MG63 (cell line): ENCODE measurements at places on chromosomes 3 and 15. TPM values are rescaled to one million over a fixed set of nuclear protein-coding genes. Genes with fewer than 3 reads are reported as not detected.

GRCh38 chr3:45667569-45667934 lies 21.6 kb upstream of the SACM1L start:
- no peak for DNase-seq

DNA sequence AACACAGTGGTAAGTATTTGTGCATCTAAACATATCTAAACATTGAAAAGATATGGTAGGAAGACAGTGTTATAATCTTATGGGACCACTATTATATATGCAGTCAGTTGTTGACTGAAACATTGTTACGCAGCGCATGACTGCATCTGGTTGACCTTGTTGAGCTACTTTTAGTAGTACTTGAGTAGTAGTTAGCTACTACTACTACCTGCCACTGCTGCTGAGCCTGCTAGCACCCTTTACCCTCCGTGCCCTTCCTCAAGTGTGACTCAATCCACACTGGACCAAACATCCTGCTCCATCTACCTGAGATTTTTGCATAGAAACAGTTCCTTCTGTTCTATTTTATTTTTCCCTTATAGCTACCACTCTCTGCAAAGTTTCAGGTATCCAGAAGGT lies 123.6 kb upstream of the STRIT1 start:
- no peak for DNase-seq

DNA sequence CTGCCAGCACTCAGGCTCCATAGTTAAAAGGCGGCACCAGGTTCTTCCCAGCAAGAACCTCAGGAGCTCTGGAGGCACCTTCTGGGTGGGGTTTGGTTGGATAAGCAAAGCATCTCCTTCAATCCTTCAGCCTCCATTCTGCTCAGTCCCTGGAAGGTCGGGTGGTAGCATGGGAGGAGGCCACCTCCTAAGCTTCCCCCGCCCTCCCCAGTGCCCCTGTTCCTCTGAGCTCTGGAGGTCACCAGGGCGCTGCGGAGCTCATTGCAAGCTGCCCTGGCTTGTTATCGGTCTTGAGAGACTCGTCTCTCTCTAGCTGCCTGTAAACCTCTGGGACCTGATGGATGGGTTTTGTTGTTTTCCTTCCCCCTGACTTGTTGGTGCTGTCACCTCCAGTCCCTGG lies 124.8 kb downstream of the RPLP1 start:
- DNase-seq = no peak

SEMA5B gene
- not detected in 2 replicates for total RNA-seq

SCN11A gene
- total RNA-seq = not detected in 2 replicates

REC114 gene
- total RNA-seq = not detected in 2 replicates

GRCh38 chr3:192038726-192039125 lies 577.8 kb downstream of the PYDC2 start:
- DNase-seq = no peak

- no peak for DNase-seq
Measured at GRCh38 chr3:69806735-69807438, 67.6 kb downstream of the MITF start.

DNA sequence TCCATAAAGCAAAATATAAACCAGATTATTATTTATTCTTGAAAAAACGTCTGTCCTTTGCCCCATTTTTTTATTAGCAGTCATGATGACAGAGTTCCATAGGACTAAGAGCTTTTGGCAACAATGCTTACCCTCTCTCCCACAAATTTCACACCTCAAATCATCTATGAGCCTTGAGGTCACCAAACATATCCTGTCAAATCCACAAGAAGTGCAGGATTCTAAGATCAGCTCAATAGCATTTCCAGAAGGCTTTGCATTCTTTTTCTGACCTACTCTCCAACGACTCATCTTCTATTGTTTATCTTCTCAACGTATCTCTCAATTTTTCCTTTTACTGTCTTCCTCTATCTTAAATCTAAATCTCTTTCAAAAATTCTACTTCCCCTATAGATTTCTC lies 619.1 kb upstream of the BCHE start:
- no peak for DNase-seq

STRIT1 gene
- not detected in 2 replicates for total RNA-seq

DNA sequence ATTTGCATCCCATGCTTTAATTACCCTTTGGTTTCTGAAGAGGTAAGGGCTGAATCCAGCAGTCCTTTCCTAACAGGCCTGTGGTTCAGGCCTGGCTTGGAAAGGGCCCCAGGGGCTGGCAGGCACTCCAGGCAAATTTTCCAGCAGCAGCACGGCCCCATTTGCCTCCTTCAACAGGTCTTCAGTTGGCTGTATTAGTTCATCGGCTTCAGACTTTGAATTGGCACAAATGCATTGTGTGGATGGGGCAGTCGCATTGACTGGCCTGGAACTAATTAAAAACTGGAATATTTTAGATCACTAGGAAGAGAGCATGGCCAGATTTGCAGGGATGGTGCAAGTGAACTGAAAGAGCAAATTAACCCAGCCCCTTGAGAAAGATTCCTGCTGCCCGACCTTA lies 207.8 kb upstream of the MCTP2 start:
- no peak for DNase-seq

DNA sequence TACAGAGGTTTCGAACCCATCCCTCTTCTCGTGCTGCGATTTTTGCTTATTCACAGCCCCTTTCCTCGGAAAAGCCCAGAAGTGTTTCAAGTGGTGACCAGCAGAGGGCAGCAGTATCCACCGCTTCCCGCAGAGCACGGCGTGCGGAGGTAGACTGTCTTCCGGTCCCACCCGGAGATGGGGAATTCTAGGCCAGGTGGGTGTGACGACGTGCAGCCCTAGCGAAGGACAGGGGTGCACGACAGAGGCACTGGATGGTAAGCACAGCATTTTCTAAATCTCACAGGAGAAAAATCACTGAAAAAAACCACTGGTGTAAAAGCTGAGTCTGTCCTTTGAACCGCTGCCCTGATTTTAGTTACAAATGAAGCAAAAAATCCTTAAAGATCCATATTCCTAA lies 7.4 kb upstream of the PSMD6 start:
- peak; percentile 33 for DNase-seq

DNA sequence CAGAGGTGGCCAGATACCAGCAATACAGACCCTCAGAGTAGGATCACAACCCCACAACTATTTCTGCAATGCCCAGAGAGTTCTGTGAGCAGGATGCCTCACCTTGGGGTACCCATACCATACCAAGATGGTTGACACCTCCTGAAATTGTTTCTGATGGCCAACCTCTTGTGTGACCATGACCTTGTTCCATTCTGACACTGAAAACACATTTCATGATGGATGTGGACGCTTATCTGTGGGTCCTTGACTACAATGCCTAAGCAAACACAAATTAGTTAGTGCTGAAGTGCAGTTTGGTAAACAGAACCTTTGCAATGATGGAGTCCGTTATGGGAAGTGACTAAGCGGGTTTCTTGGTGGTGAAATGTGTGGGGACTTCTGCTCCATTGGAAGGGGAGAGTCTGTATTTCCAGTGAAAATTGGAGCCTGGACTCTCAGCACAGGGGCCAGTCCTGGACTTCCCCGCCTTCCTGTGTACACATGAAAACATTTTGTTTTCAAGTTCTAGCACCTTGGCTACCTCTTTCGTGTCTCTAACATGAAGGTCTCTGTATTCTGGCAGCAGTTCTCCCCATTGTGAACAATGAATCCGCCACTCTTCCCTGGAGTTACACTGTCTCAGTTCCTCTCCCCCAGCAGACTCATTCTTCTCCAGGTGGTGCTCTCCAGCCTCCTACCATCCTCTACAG lies 106.2 kb downstream of the XXYLT1 start:
- DNase-seq = no peak

GRCh38 chr3:16236030-16236639 lies 28.6 kb downstream of the DPH3 start:
- DNase-seq = no peak

DNA sequence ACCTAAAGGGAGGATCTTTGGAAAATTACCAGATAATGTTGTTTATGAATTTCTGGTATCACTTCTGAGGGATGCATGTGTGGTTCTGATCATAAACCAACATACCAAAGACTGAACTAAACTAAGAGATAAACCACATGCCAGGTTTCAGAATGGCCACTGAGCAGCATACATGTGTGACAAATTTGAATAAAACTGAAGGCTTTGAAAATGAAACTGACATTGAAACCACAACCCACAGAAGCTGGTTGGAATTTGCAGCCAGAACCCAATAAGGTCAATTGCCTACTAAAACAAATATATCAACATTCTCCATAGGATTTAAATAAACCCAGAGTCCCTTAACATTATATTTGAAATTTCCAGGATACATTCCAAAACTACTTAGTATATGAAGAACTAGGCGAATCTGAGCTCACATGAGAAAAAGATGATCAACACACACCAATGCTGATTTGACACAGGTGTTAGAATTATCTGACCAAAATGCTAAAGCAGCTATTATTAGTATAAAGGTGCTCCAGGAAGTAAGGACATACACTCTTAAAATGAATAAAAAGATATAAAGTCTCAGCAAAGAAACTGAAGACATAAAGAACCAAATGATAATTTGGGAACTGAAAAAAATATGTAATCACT lies 125.0 kb downstream of the ZNF280D start:
- DNase-seq = no peak

TRAK1 gene
- 7.1 and 8.2 TPM in 2 replicates for total RNA-seq

- DNase-seq = peak; percentile 10
Measured at GRCh38 chr3:64443546-64444381, 218.5 kb upstream of the PRICKLE2 start.
